ENCODE measurements at places on chromosomes 16 and 17. TPM values are rescaled to one million over a fixed set of nuclear protein-coding genes. Genes with fewer than 3 reads are reported as not detected.

GRCh38 chr16:69276148-69277115, 34.7 kb upstream of the VPS4A start:
- DNase-seq = no peak

Gene TP53TG3B
- total RNA-seq = not detected

DNA sequence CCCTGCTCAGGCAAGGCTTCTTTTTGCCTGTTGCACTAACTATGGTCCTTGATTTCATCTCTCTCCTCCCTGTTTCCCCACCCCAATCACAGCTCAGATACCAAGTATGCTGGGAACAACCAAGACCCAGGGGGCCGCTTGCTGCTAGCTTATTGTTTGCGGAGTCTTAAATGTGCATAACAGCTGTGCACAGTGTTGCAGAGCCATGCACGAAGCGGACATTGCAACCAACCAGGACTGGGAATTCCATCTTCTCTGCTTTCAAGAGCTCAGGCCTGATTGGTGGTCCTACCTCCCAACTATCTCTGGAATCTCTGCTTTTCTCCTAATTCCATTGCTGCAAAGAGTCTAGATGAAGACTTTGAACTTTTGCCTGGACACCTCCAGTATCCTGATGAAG, 281.3 kb upstream of the TNRC6C start:
- DNase-seq = no peak

DNA sequence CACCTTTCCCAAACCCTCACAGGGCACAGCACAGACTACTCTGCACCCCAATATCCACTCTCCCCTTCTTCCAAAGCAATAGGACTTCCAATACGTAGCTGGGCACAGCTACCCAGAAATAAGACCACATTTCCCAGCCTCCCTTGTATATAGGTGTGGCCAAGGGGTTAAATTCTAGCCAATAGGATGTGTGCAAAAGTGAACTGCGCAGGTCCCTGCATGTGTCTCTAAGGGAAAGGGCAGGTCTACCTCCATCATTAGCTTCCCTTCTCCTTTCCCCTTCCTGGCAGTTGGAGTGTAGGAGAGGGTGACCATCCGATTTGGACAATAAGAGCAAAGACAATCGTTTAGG, 25.5 kb upstream of the SNN start:
- no peak for DNase-seq

Gene KRTAP9-8
- not detected for total RNA-seq

Gene LRRC46
- 0.41 TPM for total RNA-seq

DNA sequence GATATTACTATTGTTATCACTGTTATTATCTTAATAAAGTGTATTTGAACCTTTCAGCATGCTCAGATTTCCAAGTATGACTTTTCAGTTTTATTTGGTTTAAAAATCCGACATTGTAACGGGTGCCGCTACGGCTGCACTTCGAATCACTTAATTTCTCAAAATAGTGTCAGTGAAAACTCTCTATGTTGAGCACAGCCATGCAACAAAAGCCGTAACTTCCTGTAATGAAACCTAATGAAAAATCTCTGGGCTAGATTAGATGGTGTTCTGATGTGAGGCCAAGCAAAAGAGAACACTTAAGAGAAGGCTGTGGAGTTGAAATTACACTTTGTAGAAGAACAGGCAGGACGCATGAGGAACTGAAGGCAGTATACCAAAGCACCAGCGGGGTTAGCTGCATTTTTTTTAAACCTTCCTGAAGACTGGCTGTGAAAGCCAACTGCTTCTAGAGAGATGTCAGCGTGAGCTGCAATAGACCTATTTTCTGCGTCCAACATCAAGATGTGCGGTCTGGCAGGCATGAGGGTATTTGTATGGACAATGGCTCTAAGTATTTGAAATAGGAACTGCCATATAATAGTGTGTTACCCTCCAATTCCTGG, 1545.0 kb upstream of the GOT2 start:
- no peak for DNase-seq

Gene PLA2G10
- total RNA-seq = not detected
